ENCODE measurements at places on chromosomes 2 and 18. TPM values are rescaled to one million over a fixed set of nuclear protein-coding genes. Genes with fewer than 3 reads are reported as not detected.

DNA sequence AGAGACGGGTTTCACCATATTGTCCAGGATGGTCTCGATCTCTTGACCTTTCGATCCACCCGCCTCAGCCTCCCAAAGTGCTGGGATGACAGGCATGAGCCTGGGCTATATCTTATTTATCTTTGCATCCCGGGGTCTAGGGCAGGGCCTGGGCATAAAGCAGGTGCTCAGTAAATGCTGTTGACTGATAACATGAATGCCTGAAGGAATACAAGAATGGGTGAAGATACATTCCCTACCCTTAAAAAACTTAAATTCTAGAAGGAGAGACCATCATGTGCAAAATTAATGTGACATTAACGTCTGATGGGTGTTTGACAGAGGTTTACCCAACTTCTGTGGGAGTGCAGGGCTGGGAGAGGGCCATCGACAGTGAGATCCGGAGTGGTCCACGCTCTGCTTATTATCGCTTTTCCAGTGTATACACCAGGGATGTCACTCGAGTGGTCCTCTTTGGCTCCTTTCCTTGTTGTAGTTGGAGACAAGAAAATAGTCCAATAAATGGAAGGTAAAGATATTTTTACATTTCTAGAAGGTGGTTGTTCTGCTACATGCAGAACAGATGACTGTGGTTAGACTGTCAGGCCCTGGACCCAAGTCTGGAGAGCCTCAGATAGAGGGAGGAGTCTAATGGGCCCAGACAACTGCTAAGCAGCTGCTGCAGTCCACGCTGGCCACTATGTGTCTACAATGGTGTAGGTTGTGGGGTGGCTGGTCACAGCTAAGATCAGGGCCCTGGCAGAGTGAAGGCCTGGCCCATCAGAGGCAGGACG, 131.7 kb downstream of the MYCN start:
- DNase-seq, result no peak
- H3K36me3 ChIP-seq, result no peaks in the 10 kb centered on the region
- no peaks in the 10 kb centered on the region for H3K4me1 ChIP-seq
- no peak overlapping the region for H3K27ac ChIP-seq

GRCh38 chr2:216344950-216345300, 27.4 kb downstream of the MARCHF4 start:
- peaks cover 16% of the 10 kb centered on the region for H3K4me1 ChIP-seq
- no peak for DNase-seq
- no peaks in the 10 kb centered on the region for H3K36me3 ChIP-seq
- no peak overlapping the region for H3K27ac ChIP-seq
- no peak overlapping the region for H3K4me3 ChIP-seq
- no peaks in the 10 kb centered on the region for H3K27me3 ChIP-seq

DNA sequence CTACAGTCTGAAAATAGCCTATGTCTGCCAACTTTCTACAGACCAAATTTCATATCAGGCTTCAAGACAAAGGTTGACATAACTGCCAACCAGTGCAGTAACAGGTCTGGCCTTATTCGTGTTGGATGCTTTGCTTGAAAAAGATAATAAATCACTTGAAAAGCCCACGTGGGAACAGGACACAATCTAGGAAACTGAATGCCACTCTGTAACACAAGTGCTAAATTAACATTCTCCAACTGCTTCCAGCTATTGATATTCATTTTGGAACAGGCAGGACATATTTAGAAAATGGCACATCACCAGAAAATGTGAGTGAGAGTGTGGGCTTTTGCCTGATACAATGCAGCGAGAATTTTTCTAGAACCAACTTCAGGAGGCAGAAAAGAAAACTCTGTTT, 165.9 kb upstream of the CCDC150 start:
- no peak overlapping the region for H3K4me3 ChIP-seq
- DNase-seq, result no peak
- H3K36me3 ChIP-seq, result no peaks in the 10 kb centered on the region
- no peaks in the 10 kb centered on the region for H3K27me3 ChIP-seq

Gene NFATC1
- total RNA-seq, result 38.9 TPM

DNA sequence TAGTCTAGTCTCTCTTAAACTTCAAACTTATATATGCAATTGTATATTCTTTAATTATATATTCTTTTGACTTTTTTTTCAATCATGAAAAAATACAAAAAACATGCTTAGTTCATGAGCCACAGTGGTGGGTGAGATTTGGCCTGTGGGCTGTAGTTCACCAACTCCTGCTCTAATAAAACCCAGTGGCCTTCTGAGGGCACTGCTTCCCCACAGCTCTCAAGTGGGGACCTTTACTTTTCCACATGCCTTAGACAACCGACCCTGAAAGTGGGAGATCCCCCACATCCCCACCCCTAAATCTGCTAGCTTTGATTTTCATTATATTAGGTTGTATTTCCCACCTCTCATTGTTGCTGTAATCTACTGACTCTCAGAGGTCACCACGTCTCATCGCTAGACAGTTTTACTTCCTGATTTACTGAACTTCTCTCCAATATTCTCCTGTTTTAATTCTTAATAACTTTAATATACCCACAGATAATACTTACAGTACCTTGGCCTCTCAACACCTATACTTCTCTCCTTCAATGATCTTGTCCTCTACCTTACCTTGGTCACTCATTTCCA, 57.3 kb downstream of the ROCK1 start:
- H3K36me3 ChIP-seq, result no peaks in the 10 kb centered on the region
- peaks cover 30% of the 10 kb centered on the region for H3K4me1 ChIP-seq
- H3K4me3 ChIP-seq, result no peak overlapping the region
- no peaks in the 10 kb centered on the region for H3K27me3 ChIP-seq
- no peak for DNase-seq
- no peak overlapping the region for H3K27ac ChIP-seq

DNA sequence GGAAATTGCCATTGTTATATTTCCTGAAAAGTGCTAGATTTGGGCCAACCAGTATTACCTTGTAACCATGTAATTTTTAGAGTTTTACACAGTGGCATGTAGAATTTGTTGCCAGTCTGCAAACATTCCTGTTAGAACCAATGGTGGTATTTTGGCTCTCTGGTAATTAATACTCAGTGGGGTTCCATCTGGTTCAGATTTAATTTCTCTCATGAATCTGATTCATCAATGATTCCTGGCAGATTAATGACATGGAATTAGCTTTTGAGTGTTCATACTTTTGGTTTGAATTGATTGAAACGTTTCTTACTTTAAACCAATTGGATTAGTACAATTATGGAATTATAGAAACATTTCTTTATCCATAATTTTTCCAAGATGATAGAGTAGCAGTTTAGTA, 93.2 kb downstream of the MC4R start:
- H3K4me3 ChIP-seq, result no peak overlapping the region
- H3K27me3 ChIP-seq, result no peaks in the 10 kb centered on the region
- H3K27ac ChIP-seq, result no peak overlapping the region
- H3K36me3 ChIP-seq, result no peaks in the 10 kb centered on the region
- H3K4me1 ChIP-seq, result no peaks in the 10 kb centered on the region

GRCh38 chr2:58055033-58055786, 8.6 kb downstream of the VRK2 start:
- no peaks in the 10 kb centered on the region for H3K4me1 ChIP-seq
- DNase-seq, result no peak
- H3K27me3 ChIP-seq, result no peaks in the 10 kb centered on the region
- no peaks in the 10 kb centered on the region for H3K36me3 ChIP-seq

Gene SKA1
- not detected for total RNA-seq

DNA sequence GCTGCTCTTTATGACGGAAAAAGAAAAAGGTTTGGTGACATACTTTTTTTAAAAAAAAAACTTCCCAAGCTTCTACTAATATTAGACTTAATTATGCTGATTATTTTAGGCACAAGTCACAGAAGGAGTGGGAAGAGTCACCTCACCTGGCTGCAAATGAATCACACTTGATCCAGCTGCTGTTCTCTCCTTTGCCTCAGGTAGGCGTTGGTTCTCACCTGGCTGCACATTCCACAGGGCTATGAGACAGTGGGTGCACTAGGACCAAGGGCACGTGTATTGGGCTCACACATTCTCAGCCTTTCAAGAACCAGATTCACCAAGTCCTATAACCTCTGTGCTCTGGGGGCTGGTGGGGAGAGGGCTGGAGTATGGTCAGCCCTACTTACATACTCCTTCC, 93.3 kb downstream of the TGFA start:
- H3K27me3 ChIP-seq, result no peaks in the 10 kb centered on the region
- no peaks in the 10 kb centered on the region for H3K36me3 ChIP-seq
- DNase-seq, result no peak
- no peak overlapping the region for H3K4me3 ChIP-seq
- H3K27ac ChIP-seq, result no peak overlapping the region

GRCh38 chr2:99865818-99866676, 276.3 kb downstream of the AFF3 start:
- no peaks in the 10 kb centered on the region for H3K36me3 ChIP-seq
- no peaks in the 10 kb centered on the region for H3K4me1 ChIP-seq
- H3K4me3 ChIP-seq, result no peak overlapping the region
- H3K27me3 ChIP-seq, result no peaks in the 10 kb centered on the region
- no peak for DNase-seq

Gene RTP5
- total RNA-seq, result not detected

DNA sequence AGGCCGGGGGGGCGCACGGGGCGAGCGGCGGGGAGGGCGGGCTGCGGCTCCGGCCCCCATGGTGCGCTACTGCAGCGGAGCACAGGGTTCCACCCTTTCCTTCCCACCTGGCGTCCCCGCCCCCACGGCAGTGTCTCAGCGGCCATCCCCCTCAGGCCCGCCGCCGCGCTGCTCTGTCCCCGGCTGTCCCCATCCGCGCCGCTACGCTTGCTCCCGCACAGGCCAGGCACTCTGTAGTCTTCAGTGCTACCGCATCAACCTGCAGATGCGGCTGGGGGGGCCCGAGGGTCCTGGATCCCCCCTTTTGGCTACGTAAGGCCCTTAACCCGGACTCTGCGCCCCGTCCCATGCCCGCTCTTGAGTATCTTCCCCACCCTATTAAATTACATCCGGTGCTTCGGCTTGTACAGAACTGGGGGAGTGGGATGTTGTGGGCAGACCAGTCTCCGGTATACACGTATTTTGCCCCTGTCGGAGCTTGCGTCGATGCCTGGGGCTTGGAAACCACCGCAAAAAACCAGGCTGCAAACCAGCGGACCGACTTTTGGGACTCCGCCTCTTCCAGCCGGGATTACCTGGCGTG, 598 bp upstream of the WBP1 start:
- H3K36me3 ChIP-seq, result peaks cover 25% of the 10 kb centered on the region
- no peak for DNase-seq
- H3K4me1 ChIP-seq, result no peaks in the 10 kb centered on the region
- no peaks in the 10 kb centered on the region for H3K27me3 ChIP-seq
- peak overlapping the region; percentile 46 for H3K4me3 ChIP-seq

DNA sequence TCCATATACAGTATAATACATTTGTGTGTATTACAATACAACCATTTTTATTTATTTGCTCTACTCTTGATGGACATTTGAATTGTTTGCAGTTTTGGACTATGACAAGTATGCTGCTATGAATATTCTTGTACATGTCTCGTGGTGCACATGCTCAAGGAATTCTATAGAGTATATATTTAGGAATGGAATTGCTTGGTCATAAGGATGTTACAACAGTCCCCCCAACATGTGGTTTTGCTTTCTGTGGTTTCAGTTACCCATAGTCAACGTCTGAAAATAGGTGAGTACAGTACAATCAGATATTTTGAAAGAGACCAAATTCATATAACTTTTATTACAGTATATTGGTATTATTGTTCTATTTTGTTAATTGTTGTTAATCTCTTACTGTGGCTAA, 24.1 kb upstream of the PLEKHM3 start:
- H3K4me3 ChIP-seq, result no peak overlapping the region
- no peak for DNase-seq
- no peaks in the 10 kb centered on the region for H3K27me3 ChIP-seq

DNA sequence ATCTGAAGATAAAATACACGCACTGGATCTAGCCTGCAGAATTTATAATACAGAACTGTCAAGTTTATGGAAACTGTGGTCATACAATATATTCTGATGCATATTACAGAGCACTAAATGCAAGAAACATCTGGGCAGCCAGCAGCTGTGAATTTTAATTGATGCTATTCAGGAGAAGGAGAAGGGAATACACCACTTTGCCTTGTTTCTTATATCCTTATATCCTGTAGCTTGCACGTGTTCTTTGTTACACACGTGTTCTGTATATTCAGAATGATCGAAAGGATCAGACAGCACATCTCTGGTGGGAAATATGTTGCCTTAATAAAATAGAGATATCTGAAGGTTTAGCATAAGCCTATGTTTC, 335.8 kb downstream of the AGPS start:
- no peaks in the 10 kb centered on the region for H3K27me3 ChIP-seq
- H3K4me3 ChIP-seq, result no peak overlapping the region
- no peaks in the 10 kb centered on the region for H3K36me3 ChIP-seq
- H3K4me1 ChIP-seq, result no peaks in the 10 kb centered on the region
- no peak overlapping the region for H3K27ac ChIP-seq

- no peak overlapping the region for H3K4me3 ChIP-seq
- H3K27me3 ChIP-seq, result no peaks in the 10 kb centered on the region
- no peaks in the 10 kb centered on the region for H3K4me1 ChIP-seq
- no peaks in the 10 kb centered on the region for H3K36me3 ChIP-seq
Measured at GRCh38 chr18:52730972-52731619, 391.1 kb downstream of the DCC start.

Gene FMNL2
- 94.5 TPM for total RNA-seq

Gene PRKAG3
- not detected for total RNA-seq

DNA sequence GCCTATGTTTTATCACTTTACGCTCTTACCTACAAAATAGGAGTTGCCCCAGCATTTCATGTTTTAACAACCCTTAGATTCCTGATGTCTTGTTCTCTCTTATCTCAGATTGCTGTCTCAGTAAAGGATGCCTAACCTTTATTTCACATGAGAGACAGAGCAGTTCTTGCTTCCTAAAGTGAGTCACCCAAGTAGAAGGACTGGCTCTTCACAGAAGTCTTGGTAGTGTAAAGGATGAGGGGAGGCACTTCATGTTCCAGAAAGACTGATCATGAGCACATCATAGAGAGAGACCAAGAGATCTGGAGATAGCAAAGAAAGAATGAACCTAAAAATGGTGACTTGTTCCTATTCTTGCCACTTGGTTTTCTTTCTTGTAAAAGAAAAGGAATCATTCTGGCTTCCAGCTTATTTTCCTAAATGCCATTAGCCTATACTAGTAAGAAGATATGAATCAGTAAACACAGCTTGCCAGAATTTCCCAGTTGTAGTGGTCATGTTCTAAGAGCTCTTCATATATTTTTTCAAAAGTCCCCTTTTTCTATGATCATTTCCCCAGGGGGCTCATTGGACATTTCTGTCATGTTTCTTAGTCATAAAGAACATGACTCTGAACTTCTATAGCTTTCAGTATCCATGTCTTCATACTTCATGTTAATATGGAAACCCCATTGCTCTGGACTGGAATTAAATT, 54.9 kb downstream of the MAPRE2 start:
- peak overlapping the region; percentile 20 for H3K27ac ChIP-seq
- H3K27me3 ChIP-seq, result no peaks in the 10 kb centered on the region
- no peak overlapping the region for H3K4me3 ChIP-seq
- no peaks in the 10 kb centered on the region for H3K36me3 ChIP-seq
- no peaks in the 10 kb centered on the region for H3K4me1 ChIP-seq

DNA sequence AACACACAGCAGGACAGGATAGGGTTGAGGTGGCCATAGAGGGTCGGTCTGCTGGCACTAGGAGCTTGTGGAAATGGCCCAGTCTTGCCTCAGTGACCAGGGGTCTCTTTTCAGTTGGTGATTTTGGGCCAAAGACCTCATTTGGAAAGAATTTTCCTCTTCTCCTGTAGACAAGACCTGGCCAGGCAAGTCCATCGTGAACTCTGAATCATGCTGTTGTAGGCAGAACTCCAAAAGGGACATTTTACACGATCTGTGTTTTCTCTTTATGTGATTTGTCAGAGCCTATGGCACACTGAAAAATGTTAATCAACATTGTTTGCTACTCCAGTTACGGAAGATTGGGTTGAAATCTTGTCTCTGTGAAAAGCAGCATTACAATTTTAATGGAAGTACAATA, 126.1 kb upstream of the PXDN start:
- peaks cover 18% of the 10 kb centered on the region for H3K27me3 ChIP-seq
- no peak overlapping the region for H3K27ac ChIP-seq
- H3K4me1 ChIP-seq, result no peaks in the 10 kb centered on the region
- no peak overlapping the region for H3K4me3 ChIP-seq
- no peak for DNase-seq

All from tibial nerve (tissue), 4 donors.